ENCODE measurements at places on chromosomes 2 and 18.

DNA sequence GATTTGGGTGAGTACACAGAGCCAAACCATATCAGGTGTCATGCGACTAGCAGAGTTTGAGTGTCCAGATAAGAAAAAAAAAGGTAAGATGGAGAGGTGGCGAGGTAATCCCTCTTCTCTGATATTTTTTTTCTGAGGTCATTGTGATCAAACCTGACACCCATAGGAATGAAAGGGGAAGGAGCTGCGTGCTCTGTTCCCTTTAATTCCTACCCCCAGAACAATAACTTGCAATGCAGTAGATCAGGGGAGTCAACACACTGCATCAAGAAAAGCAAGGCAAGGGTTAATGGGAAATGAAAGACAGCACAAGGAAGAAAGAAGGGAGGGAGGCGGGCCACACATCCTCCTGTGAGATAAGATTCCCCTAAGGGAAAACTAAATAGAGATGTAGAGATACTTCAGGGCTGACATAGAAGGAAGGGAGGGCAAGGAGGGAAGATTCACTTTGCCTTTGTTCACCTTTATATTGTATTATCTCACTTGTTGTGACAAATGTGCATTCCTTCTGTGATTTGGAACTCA is 132.8 kb downstream of the CD226 start:
- DNase-seq = no peak

GRCh38 chr2:106147159-106147558 is 46.9 kb downstream of the UXS1 start:
- no peak for DNase-seq

DNA sequence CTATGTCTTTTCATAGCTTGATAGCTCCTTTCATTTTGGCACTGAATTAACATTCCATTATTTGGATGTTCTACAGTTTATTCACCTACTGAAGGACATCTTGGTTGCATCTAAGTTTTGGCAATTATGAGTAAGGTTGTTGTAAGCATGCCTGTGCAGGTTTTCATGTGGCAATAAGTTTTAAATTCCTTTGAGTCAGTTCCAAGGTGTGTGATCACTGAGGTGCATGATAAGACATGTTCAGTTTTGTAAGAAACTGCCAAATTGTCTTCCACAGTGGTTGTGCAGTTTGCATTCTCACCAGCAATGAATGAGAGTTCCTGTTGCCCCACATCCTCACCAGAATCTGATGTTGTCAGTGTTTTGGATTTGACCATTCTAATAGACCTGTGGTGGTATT is 24.2 kb downstream of the XDH start:
- DNase-seq = no peak

DNA sequence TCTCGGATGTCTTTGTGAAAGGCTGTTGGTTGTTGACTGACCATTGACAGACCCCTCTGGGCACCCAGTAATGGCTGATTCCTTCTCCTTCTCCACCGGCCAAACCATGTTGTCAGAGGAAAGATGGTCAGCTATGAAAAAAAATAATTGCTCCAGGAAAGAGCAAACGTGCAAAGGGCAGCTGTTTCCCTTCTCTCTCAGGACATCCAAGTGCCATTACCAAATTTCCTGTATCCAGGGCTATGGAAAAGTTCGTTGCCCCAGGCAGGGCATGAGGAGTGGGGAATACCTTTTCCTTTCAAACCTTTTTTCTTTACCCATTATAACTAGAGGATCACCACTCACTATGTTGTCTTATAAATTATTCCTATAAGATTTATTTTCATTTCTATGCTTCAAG is 321.5 kb upstream of the HNRNPA3 start:
- DNase-seq = no peak

DNA sequence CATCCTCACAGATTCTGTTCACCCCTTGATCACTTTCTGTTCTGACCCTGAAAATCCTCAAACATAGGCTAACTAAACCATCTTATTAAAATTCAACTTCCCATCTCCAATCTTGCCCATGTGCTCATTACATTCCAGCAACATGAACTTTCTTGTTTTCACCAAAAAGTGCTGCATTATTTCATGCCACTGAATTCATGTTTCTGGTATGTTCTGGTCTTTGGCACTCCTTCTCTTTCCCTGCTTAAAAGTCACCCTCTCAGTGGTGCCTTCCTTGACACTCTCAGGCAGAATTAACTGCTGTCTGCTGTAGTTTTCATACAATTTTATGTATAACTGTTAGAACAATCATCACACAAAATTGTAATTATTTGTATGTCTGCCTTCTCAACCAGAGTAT is 247.7 kb upstream of the RBMS1 start:
- DNase-seq = no peak

GRCh38 chr2:20990442-20991430 is 53.1 kb downstream of the APOB start:
- no peak for DNase-seq

DNA sequence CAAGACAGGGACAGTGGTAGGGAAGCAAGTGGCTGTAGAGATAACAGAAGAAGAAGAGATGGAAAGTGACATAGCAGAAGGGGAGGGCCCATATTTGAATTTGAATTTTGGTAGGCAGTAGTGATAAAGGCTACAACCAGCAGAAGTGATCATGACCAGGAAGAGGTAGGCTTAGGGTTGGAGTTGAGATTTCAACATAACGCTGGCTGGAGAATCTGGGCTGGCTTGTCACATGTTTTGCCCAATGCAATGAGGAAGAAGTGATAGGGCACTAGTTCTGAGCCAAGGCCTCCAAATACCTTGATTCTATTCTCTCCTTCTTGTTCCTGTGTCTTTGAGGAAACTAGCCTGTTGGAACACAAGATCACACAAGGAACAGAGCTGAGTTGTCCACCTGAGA is 69.4 kb downstream of the SCG2 start:
- no peak for DNase-seq

GRCh38 chr2:185466915-185467314 is 271.7 kb upstream of the FSIP2 start:
- DNase-seq = no peak

- no peak for DNase-seq
These were observed 54.1 kb downstream of the EPB41L5 start for GRCh38 chr2:120066800-120067547.

GRCh38 chr18:59923539-59924196 is 23.9 kb downstream of the PMAIP1 start:
- no peak for DNase-seq

GRCh38 chr2:227472265-227473121 is 537 bp downstream of the AGFG1 start:
- no peak for DNase-seq

DNA sequence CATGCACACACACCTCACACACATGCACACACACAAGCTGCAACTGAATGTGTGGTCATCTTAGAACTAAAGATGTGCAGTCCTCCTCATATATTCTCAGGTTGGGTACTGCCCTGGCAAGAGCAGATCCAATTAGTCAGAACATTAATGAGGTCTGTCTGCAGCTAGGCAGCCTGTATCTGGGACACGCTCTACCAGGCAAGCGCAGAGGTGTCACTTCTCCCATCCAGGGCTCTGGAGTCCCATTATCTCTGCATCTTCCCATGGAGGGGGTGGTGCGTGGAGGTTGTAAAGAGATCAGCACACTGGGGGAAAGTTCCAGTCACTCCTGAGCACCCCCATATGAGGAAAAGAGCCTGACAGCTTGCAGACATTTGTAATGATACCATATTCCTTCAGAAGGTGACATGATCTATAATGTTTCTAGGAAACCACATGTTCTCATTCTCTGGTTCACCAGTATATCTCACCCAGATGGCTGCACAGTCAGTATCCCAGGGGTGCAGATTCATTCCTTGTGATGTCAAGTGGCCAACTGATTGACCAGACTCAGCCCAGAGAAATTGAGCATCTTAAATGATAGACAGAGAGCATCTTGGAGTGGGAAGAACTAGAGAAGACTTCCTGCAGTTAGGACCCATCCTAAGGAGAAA is 95.4 kb downstream of the RTN4 start:
- no peak for DNase-seq

GRCh38 chr2:187051350-187051749 is 202.4 kb upstream of the ZSWIM2 start:
- no peak for DNase-seq

DNA sequence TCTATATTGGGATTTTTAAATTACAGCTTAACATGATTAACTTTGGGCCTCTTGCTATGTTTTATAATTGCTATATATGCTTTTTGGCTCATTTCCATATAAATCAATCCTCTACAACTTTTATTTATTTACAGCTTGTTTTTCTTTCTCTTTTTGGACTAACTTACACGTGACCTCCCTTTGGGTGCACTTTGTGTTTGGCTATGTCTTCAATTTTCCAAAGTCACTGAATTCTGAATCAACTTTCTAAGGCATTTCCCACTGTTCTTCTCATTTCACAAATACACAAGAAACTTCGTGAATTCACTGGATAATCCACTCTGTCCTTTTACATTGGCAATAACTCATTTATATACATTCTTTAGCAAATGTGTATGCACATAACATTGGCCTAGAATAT is 5.4 kb upstream of the CPS1 start:
- no peak for DNase-seq

DNA sequence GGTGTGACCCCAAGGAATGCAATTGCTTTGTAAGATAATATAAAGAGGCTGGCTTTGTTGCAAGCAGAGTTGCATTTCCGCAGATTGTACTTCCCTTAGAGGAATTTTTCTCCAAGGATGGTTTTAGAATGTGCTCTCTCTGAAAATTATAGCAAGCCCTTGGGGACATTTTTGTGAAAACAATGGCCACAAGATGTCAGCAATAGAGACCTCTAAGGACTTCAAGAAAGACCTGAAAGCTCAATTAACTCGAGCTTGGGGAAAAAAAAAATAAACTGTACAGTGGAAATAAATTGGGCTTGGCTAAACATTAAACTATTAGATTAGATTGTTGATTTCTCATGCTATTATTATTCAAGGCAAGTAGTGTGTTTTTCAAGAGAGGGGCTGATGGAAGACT is 81.3 kb upstream of the KYNU start:
- DNase-seq = no peak

DNA sequence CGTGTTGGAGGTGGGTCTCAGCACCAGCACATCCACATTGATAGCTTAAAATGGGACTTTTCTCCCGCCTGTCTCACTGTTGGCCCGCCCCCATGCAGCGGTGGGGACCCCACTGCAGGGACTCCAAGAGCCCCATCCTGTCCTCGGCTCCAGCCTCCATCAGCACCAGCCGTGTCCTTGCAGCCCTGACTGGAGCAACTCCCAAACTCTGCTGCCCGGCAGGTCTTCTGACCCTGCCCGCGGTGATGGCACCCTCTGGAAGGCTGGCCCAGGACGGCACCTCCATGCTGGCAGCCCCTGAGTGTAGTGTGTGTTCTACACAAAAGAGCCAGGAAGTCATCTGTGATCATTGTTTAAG is 41.6 kb upstream of the KCNG2 start:
- no peak for DNase-seq

DNA sequence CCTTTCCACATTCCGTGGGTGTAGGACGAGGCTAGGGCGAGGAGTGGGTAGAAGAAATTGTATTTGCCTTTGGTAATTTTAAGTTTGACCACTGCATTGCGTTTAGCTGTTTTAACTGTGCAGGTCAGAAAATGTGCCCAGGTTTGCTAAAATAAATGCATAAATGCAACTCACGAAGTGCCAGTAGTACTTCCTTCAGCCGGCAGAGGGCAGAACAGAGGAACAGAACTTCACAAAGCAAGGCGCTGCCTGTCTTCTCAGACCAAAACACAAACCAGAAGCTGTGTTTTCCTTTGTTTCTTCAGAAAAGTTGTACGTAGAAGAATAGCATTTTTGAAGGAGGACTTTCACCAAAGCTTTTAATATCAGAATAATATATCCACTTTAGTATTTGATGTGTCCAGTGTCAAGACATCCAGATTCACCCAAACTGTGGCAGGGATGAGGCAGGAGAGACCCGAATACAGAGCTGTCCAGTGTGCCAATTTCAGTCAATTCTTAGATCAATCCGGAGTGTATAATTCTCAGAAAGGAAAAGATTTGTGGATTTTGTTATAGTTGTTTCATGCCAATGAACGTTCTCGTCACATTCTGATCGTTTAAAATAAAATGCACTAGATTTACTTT is 348.6 kb downstream of the DLGAP1 start:
- DNase-seq = peak; percentile 31

DNA sequence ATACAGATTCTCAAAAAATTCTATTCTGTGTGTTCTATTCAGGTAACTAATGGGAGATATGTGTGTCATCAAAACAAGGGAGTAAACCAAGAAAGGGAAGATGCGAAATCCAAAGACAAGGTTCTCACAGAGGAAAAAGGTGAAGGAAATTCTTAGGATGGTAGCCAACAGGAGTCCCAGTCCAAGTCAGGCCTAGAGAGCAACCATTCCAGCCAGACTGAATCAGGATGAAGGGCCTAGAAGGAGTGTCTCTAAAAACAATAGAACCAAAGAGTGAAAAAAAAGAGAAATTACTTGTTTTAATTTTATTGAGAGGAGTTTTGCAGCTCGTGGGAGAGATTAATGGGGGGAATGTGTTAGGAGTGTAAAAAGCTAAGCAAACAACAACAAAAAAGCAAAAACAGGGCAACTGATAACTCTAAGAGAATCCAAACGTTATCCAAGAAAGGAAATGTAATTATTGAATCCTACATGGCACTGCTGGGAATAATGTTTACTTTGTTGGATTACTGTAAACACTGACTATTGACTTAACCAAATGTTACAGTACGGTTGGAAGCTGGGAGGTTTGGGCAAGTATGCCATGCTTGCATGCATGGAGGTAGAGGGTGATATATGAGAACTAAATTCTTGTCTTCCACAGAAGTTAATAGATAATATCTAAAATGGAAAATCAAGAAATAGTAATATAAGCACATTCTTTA is 12.3 kb downstream of the MAP3K20 start:
- DNase-seq = no peak

GRCh38 chr2:11571170-11571569 is 37.3 kb downstream of the GREB1 start:
- DNase-seq = no peak

- DNase-seq = no peak
These were observed 40.3 kb downstream of the GPR155 start for GRCh38 chr2:174446531-174446930.

DNA sequence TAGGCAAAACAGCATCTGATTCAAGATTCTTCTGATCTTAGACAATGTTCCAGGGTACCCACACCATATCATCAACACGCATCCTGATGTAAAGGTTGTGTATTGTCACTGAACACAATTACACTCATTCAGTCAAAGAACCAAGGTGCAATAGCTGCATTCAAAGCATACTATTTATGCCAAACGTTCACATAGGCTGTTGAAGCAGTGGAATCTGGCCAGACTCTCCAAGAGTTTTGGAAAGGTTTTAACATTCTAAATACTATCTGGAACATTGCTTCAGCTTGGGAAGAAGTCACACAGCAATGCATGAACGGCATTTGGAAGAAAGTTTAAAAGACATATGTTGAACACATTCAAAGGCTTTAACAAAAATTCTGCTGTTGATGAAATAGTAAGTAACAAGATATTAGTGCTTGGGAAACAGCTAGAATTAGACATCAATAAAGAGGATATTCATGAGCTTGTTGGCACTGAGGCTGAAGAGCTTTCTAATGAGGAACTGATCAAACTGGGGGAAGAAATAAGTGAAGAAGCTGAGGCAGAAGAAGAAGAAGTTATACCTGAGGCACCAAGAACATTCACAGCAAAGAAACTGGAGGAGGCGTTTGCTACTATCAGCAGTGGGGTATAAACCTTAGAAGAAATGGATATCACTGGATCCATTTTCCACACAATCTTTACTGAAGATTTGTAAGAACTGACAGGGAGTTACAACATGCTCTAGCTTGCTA is 47.6 kb upstream of the MSH6 start:
- no peak for DNase-seq

Measured in HFF-Myc (cell line).